ENCODE measurements at places on chromosomes 4 and X. TPM values are rescaled to one million over a fixed set of nuclear protein-coding genes. Genes with fewer than 3 reads are reported as not detected.

DNA sequence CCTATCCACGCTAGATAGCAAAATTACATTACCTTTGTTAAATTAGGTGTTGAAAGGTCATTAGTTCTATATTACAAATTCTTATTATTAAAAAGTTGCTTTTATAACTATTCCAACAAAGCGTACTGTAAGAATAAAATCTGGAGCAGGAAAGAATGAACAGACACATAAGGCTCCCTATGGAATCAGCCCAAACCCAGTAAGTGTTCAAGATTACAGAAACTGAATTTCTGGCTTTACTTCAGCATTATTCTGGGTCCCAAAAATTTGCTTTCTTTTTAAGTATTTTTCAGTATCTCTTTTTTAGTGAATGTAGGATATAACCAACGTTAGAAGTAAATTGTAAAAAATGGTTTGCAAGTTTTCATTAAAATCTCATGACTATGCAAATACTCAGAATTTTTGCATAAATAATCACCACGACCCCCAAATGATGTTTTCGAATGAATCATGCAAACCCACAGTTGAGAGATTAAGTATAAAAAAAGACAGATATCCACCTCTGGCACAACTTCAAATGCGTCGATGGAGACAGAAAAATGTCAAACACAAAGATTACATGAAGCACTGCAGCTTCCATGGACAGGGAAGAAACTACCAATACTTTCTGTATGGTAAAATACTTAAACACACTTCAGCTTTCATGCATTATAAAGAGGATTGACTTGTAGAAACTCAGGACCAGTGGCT, 238.5 kb downstream of the RASL11B start:
- DNase-seq: no peak

Gene ARSJ
- polyA plus RNA-seq: 7.1 TPM

DNA sequence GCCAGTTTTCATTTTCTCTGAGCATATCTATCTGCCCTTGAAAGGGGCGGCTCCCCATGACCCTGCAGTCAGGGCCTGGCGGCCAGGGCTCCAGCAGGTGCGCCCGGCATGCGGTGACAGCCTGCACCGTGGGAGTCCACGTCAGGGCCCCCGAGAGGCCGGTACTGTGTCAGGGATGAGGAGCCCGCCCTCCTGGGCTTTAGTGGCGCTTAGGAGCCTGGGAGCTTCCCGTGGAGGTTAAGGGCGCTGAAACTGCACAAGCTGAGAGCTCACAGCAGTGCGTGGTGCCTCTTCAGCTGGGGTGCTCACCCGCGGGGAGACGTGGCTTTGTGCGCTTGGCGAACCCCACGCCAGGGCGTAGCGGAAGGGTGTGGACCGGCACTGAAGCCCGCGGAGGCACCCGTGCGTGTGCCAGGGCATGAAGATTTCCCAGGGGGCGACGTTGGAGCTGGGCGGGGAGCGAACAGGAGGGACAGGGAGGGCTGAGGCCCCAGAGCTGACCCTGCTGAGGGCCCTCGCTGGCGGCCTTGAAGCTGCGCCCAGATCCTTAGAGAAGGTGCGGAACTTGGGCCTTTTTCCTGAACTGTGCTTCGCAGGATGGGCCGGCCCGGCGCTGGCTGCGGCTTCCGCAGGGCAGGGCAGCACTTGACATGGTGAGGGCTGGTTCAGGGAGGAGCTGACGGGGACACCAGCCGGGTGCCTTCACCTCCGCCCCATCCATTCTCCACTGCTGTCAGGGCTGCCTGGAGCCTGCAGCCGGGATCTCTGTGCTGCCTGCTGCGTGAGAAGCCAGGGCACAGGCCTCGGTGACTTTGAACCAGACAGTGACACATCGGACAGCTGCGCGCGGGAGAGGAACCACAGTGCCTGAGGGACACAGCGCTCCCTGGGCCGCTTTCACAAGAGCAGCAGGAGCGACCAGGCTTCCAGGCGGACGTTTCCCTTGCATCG, 32.9 kb downstream of the HTT-AS start:
- DNase-seq: no peak

DNA sequence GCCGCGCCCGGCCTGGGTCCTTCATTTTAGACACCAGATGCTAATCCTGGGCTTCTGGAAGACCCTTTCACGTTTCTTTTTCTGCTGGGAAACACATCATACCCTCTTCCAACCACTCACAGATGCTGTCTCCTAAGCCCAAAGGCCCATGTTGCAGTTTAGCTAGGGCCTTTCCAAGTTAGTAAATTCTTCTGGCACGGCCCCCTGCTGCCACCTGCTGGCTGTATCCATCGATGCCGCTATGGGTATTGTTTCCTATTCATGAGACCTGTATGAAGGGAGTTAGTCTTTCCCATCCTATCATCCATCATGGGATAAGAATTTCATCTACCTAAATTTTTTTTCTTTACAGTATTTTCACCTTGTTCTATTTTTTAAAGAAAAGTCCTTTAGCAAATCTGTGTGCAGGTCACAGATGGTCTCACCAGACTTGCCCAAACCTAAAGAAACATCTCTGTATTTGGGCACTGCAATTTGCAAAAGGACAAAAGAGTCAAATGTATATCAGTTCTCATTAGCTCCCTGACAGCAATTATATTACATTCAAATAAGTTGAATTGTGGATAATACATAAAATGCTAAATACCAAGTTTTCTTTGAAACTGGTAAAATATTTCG, 37.8 kb upstream of the SLC9A7 start:
- DNase-seq: peak; percentile 41

Gene SOWAHB
- polyA plus RNA-seq: 3.7 TPM

Gene FAAH2
- polyA plus RNA-seq: 6.6 TPM

Data from right lung (tissue), 10 donors.